Urinary bladder (tissue), 4 donors: ENCODE measurements at places on chromosomes 2 and 18.
A peak's percentile ranks its signal among the peaks of the same experiment; 100 is the strongest.

DNA sequence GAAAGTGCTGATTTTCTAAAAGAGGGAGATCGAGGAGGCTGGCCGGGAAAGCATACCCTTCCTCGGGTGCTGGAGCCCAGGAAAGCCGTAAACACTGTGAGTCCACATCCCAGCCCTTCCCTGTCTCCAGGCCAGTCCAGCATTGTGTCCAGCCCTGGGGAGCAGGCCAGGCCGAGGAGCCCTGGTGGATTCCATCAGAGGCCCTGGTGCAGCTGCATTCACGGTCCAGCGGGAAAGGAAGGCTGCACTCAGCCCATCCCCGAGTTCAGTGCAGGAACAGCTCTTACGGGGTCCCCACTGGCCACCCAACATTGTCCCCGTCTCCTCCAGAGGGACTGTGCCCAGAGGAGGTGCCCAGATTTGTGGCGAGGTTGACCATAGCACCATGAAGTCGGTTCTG, 218.6 kb downstream of the KLHL29 start:
- no peak for DNase-seq

GRCh38 chr2:7378591-7378990, 461.4 kb downstream of the RNF144A start:
- no peak for DNase-seq

GRCh38 chr2:26175466-26176278, 2.8 kb downstream of the GAREM2 start:
- DNase-seq = no peak

DNA sequence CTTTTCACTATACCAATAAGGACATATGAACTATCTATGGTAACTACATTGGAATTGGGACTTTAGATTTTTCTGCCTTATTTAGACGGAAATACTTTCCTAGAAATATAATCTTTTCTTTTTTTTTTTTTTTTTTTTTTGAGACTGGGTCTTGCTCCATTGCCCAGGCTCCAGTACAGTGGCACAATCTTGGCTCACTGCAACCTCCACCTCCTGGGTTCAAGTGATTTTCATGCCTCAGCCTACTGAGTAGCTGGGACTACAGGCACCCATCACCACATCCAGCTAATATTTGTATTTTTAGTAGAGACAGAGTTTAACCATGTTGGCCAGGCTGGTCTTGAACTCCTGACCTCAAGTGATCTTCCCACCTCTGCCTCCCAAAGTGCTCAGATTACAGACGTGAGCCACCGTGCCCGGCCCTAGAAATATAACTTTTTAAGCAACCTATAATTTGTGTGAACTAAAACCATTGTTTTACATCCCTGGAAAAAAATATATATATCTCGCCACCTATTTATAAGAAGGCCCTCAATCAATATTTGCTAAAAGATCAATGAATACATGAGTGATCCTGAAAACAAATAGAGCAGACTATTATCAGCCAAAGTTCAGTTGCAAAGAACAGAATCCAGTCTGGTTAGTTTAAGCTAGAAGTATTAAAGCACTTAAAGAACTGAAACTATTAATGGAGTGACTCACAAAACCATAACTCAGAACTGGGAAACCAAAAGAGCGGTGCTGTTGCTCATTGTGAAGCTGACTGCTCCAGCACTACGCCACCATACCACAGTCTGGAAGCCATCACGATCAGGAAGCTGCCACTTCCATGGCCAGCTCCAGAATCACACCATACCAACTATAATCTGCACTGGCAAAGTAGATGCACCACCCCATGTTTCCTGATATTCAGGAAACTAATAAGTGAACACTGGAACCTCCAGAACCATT, 8.4 kb upstream of the HNRNPLL start:
- no peak for DNase-seq

DNA sequence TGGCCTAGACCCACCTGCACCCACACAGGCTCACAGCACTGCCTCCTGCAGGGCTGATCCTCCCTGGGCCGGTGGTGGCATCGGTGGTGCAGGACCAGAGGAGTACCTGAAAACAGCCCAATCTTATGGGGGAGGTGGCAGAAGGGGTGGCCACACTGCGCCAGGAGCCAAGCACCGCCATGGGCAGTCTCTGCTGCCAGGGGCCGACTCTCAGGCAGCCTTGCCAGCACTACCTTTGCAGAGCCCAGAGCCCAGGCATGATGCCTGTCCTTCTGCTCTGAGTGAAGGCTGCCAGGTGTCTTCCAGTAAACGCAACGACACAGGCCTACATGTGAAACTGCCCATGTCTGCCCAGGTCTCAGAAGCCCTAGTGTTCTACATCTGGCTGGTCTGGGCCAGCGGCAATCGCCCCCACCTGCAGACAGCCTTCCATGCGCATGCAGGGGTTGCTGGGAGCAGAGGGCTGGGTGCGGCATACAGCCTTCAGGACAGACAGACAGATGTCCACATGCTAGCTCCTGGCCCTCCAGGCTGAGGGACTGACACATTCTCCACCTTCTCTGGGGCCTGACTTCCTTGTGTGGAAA, 6.8 kb downstream of the HS6ST1 start:
- no peak for DNase-seq

GRCh38 chr2:139369423-139370409, 589.5 kb upstream of the NXPH2 start:
- DNase-seq = no peak

GRCh38 chr2:153940511-153940910, 68.8 kb downstream of the GALNT13 start:
- DNase-seq = no peak

GRCh38 chr2:113228991-113229716, 49.6 kb downstream of the PAX8 start:
- DNase-seq = no peak

- no peak for DNase-seq
Observed at GRCh38 chr2:101446869-101447268, 28.0 kb downstream of the RFX8 start.

- no peak for DNase-seq
Observed at GRCh38 chr18:48845174-48845573, 105.6 kb downstream of the SMAD7 start.

- no peak for DNase-seq
Observed at GRCh38 chr2:147792966-147793617, 51.7 kb upstream of the ACVR2A start.

DNA sequence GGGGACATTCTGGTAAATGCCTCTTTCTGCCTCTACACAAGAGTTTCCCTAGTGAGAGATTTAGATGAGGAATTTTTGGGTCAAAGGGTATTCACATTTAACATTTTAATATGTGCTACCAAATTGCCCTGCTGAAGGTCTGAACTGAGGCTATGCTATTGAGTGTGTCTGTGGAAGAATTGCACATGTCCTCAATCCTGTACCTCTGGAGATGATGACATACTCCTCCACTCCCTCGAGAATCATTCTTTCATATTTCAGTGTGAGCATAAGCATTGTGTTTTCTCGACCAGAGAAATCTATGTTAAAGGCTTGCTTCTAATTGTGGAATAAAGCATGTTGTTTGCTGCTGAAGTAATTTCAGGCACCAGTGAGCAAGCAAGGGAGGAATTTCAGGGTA, 110.5 kb downstream of the TSN start:
- DNase-seq = no peak

GRCh38 chr2:51424418-51424817, 392.5 kb upstream of the NRXN1 start:
- no peak for DNase-seq

DNA sequence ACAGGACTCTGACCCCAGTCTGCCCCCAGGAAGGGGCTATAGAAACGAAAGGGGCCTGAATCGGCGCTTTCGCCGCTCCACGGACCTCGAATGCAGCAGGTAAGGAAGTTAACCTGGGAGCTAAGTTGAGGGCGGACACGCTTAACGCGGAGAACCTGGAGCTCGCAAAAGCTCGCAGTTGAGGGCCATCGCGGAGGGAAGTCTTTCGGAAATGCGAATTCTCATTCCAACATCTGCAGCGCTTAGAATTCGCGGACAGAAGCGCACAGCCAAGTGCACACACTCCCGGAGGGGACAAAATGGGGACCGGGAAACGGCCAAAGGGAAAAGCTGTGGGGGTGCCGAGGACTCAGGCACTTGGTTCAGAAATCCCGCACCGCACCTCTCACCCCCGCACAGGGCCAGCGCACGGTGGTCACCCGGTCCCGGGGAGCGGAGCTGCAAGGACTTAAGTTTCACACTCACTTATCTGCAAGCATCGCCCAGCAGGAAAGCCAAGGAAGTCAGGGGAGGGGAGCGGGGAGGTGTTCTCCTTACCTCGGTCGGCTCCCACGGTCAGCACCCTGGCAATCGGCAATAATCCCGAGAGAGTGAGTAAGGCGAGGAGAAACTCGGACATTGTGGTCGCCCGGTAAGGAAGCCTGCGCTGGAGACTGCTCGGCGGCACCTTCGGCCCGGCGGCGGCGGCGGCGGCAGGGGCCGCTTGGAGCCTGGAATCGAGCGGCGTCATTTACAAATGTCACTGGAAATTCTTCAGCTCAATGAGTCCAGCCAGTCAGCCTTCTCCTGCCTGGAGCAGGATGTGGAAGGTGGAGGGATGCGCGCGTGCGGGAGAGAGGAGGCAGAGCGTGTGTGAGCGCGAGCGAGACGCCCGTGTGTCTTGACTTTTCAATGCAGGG, 456 bp downstream of the LRP1B start:
- peak; percentile 79 for DNase-seq

- DNase-seq = no peak
Observed at GRCh38 chr2:229282758-229283546, 11.9 kb upstream of the PID1 start.

- DNase-seq = no peak
Observed at GRCh38 chr2:217103752-217104545, 244.1 kb upstream of the TNP1 start.

DNA sequence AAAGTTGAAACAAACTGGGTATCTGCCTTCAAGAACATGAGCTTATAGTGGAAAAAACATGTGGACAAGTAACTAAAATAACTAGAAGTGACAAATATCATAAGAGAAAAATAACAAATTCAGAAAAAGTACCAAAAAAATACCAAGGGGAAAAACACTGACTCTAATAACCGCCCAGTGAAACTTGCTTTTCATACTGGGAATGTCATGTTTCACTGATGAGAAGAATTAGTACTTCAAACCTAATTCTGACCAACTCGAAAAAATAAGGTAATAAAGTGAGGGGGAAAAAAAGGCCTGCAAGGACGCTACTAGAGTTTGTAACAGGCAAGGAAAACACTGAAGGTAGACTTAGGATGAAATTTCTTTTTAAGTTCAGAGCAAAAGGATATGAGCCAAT, 83.6 kb downstream of the RTTN start:
- DNase-seq = no peak

DNA sequence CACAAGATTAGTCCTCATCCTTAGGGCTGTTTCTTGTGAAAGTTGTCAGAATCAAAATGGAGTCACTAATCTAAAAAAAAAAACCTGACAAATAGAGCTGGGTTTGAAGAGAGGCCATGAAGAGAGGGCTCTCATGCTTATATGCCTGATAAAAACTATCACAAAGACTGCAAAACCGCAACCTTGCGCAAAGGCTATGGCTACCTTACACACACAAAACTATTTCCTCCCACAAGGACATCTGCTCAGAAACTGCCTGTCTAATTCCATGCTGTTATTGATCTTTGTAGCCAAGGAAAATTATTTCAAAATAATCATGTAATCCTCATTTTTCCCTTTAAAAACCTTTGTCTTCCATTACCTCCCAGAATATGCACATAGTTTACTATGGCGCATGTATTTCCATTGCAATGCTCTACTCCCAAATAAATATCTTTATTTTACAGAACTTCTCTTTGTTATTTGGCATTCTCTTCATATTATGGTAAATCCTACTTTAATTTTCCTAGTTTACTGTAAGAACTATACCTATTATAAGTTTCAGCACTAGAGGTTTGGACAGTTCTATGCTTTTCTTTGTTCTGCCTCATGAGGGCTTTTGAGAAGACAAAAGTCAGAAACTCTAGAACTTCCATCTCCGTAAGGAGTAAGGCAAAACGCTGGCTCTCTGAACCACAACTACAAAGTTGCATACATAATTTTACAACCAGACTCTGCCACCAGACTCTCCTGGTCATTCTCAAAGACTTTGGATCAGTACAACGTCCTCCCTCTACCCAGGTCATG, 9.6 kb upstream of the DPYSL5 start:
- no peak for DNase-seq

- no peak for DNase-seq
Observed at GRCh38 chr18:74613381-74613780, 15.7 kb downstream of the ZNF407 start.

DNA sequence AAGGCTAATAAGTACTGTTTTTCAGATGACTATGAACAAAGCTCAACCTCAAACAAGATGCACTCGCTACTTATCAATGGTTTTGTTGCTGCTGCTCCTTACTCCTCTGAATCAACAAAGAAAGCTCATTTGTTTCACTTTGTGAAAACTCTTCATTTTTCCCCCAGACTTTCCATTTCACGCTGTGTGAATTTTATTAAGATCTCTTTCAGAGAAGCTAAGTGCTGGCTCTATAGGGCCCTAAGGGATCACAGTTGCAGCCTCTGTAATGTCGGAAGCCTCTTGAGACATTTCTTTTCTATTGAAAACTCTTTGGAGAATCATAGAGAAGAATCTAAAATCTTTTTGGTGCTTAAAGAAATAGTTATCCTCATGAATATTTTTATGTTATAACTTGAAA, 209.8 kb downstream of the CD226 start:
- DNase-seq = no peak

DNA sequence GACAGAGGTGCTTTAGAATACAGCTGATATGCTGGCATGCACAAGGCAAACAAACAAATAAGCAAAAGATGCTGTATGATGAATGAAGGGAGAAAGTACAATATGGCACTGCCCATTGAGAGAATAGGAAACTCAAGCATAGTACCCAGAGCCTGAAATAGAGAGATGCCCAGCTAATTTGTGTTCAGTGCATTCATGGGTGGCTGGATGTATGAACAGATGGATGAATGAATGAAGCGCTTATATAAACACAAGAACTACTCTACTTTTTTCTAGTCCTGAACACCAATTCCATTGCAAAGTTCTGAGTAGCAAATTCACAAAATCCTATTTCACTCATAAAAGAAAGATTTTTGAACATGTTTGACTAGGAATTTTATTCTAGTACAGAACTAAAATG, 756.3 kb downstream of the SATB2 start:
- no peak for DNase-seq

DNA sequence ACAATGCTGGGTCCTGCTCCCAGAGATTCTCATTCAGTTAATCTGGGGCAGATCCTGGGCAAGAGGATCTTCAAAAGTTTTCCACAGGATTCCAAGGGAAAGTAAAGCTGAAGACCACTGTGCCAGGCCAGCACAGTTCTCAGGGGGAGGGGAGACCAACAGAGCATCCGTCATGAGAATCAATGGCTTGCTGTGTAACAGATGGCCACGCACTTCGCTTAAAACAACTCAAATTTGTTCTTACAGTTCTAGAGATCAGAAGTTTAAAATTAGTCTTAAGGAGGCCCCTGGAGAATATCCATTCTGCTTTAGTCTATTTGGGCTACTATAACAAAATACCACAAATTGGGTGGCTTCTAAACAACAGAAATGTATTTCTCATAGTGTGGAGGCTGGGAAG, 17.4 kb upstream of the SEH1L start:
- no peak for DNase-seq

- DNase-seq = no peak
Observed at GRCh38 chr2:235567842-235568241, 74.0 kb downstream of the AGAP1 start.

- no peak for DNase-seq
Observed at GRCh38 chr2:1249897-1250687, 163.2 kb upstream of the TPO start.
